ENCODE measurements at places on chromosomes 7 and 10.

DNA sequence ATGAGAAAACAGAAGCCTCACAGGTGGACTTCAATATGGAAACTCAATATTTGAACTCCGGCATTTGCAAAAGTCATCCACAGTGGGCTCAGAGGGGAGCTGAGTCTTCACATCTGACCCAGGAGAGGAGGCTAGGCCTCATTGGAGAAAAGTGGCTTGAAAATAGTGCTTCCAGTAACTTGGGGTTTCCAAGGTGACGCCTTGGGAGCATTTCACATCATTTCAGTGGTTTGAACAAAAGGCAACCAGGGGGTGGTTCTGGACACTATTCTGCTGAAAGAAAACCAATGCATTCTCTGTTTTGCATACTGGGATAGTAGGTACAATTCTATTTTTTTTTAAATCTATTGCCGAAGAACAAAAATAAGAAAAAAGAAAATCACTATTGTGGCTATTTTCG lies 599.2 kb upstream of the POM121L12 start:
- no peak for DNase-seq

- no peak for DNase-seq
Measured at GRCh38 chr10:97505152-97505551, 6.4 kb downstream of the UBTD1 start.

DNA sequence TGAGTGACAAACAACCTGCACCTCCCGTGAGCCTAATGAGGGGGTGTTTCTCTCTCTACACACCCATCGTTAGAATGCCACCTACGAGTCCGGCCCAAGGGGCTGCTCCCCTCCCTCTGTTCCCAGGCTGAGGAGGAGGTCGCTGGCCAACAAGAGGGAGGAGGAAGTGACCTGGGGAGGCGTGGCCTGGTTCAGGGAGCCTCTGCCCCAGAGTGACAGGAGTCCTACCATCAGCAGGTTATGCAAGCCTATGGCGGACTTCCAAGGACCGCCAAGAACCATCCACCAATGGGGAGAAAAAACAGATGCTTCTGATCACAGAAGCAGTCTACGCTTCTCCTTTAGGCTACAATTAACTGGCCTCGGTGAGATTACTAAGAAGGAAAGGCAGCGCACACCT lies 12.3 kb upstream of the EGFR start:
- DNase-seq = no peak

- no peak for DNase-seq
Measured at GRCh38 chr10:86048571-86048970, 318.0 kb downstream of the GRID1 start.
